NCI-H1092 (cell line): ENCODE measurements at places on chromosomes 1 and 21.

DNA sequence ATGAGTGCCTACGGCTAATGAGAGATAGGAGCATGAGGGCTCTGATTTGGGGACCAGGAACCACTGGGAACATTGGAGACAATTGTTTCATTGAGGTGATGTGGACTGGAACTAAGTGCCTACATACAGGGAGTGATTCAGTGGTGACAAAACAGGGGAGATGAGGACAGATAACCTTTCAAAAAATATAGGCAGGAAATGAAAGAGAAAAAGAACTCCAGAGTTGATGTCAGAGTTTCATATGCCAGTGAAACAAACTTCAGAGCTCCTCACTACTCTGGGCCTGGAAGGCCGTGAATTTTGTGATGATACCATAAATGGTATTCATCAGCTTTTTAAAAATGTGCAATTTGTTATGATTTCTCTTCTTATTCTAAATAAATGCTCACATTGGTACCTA, 39.3 kb downstream of the FASLG start:
- DNase-seq = no peak

- DNase-seq = no peak
Observed at GRCh38 chr1:157090771-157091170, 8.8 kb downstream of the ETV3L start.

DNA sequence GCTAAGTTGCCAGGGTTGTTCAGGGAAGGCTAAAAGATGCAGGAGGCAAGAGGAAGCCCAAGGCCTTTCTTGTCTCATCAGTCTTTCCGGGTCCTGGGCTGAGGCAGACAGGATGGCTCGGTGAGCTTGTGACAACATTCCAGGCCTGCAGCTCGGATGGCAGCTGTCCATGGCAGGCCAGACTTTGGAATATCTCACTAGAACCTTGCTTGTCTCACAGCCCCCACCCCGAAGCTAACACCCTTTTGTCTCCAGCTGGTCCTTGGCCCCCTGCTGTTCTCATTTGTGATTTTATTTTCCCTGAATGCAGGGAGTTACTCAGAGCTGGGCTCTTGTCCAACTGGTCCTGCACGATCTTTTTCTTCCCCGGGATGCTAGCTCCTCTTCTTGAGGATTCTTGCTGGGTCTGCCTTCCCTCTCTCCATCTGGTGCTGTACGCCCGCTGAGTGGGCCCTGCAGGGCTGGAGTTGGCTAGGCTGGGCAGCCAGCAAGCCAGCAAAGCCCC, 477.2 kb upstream of the CAMK1G start:
- DNase-seq = peak; percentile 66

GRCh38 chr1:240658312-240658960, 46.5 kb upstream of the GREM2 start:
- no peak for DNase-seq

DNA sequence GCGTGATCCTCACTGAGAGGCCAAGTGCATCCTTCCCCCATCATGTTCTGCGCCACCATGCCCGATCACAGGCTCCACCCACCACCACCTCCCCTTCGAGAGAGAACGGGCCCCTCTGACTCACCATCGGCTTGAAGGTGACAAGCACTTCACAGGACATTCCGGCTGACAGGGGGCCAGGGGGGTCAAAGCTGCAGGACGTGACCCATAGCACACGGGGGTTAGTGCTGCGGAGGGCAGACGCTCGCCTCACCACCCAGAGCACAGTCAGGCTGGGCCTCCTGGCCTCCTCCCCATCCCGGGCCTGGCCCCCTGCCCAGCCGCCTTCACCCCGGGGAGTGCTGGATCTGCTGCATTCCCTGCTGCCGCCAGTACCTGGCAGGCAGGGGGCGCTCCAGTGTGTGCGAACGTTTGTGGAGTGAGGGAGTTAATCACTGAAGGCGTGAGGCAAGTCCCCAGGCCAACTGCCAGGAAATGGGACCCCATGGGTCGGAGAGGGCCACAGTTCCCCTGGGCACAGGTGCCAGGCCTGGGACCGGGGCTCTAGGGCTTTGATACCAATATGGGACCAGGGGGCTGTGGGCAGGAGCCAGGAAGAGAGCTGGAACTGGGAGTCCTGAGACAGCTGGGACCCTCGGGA, 40.9 kb upstream of the TMEM52 start:
- peak; percentile 54 for DNase-seq

GRCh38 chr1:173852105-173852504, 15.7 kb downstream of the GAS5 start:
- DNase-seq = no peak

- peak; percentile 39 for DNase-seq
Observed at GRCh38 chr1:164644774-164645644, 86.0 kb downstream of the PBX1 start.

GRCh38 chr1:67465375-67465774, 35.2 kb upstream of the SERBP1 start:
- DNase-seq = no peak

DNA sequence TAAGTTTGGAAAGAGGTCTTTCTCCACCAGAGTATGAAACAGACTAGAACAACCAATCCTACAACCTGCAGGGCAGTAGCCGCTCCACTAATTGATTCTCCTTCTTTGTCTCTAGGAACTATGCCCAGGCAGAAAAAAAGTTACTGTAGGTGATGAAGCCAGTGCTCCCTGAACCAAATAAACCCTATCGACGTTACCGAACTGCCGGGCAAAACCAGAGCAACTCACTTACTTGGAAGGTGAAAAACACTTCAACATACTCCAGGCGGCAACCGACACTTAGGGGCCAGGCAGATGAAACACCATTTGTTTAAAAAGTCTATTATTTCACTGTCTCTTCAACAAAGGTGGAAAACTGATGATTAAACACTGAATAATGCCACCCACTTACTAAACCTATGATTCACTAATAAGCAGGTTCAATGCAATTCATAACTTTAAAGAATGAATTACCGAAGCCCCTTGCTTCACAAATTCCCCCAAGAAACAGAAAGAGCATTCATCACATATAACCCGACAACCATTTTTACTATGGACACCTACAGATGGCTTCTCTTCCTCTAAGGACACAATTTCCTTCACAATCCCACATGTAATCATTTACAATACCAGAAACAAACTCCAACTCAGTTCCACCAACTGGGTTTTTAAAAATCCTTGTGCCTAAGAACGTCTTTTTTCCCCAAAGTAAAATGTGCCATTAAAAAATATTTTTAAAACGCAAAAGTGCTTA, 1.6 kb downstream of the NRIP1 start:
- DNase-seq = no peak

- DNase-seq = no peak
Observed at GRCh38 chr1:53728702-53729455, 10.1 kb downstream of the GLIS1 start.

DNA sequence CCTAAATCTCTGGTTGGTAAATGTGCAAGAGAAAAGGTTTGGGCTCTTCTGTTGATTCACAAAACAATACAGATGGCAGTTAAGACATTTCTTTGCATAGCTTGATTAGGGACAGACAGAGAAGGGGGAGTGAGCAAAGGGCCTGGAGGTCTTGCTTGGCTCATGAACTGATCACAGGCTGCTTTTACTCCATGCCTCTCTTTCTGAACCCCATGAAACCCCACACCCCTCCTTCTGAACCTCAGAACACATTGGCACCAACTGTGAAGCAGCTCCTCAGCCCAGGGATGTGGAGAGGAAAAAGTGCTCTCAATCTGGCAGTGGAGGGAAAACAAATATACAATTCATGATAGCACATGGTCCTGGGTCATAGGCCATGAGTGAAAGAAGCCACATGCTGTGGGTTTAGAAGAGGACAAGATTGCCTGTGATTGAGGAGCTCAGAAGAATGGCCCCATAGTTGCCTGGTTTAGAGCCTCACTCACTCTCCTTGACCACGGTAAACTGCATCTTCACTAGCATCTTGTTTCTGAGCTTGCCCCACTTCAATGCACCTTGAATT, 111.6 kb upstream of the GADD45A start:
- no peak for DNase-seq

- no peak for DNase-seq
Observed at GRCh38 chr1:21734526-21734925, 48.4 kb downstream of the USP48 start.

- no peak for DNase-seq
Observed at GRCh38 chr1:234686035-234686434, 76.1 kb upstream of the IRF2BP2 start.

DNA sequence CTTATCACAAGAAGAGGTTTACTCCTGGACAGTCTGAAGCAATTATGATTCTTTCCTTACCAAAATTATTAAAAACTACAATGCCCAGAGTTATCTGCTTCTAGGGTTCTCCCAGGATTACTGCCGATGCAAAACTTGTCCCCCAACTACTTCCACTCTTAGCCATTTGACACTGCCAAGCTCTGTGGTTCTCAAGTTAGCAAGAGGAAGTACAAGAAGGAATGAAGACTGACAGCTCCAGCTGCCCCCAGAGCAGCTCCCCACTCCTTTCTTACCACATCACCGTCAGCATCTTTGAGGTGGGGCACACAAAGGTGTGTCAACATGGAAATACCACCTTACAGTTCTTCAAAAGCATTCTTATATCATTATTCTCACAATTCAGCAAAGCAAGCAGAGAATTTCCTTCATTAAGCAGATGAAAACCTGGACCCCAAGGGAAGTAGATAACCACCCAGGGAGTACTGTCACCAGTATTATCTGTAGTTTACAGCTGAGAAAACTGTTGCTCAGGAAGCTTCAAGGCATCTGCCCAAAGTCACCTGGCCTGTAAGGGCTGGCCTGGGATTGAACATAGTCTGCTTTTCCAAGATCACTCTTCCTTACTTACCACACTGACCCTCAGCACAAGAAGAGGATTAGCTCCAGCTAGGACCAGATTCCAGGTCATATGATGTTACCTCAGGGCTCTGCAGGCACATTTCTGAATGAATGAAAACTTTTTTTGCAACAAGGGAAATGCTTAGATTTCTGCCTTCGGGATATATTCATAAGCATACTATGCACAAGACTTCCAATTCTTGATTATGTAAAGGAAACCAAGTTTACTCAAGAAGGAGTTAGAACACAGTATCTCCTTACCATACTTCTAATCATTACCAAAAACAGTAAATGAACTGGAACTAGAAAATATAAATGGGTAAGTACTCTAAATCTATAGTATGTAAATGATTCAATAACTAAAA, 9.3 kb downstream of the PSMG1 start:
- no peak for DNase-seq

- DNase-seq = no peak
Observed at GRCh38 chr1:49339043-49339442, 562.4 kb upstream of the BEND5 start.

GRCh38 chr1:9621032-9621431, 30.5 kb upstream of the PIK3CD start:
- no peak for DNase-seq

GRCh38 chr1:8544644-8545043, 226.7 kb downstream of the SLC45A1 start:
- no peak for DNase-seq

- no peak for DNase-seq
Observed at GRCh38 chr1:91940496-91940895, 8.7 kb upstream of the BRDT start.

DNA sequence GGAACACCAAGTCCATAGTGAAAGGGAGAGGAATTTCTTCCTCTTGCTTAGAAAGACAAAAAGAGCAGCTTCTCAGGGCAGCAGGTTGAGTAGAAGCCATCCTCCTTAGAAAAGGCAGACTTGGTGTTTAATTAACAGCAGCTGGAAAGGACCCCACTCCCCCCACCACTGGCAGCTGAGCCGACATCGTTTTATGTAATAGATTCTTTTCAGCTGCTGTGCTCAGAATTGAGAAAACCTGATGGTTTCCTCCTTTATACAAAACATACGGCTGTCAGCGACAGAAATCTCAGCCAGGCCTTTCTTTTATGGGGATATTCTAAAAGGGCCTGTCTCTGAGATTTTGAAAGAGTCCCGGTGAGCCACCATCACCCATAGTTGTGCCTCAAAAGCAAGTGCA, 49.9 kb downstream of the MAN1C1 start:
- DNase-seq = peak; percentile 58

DNA sequence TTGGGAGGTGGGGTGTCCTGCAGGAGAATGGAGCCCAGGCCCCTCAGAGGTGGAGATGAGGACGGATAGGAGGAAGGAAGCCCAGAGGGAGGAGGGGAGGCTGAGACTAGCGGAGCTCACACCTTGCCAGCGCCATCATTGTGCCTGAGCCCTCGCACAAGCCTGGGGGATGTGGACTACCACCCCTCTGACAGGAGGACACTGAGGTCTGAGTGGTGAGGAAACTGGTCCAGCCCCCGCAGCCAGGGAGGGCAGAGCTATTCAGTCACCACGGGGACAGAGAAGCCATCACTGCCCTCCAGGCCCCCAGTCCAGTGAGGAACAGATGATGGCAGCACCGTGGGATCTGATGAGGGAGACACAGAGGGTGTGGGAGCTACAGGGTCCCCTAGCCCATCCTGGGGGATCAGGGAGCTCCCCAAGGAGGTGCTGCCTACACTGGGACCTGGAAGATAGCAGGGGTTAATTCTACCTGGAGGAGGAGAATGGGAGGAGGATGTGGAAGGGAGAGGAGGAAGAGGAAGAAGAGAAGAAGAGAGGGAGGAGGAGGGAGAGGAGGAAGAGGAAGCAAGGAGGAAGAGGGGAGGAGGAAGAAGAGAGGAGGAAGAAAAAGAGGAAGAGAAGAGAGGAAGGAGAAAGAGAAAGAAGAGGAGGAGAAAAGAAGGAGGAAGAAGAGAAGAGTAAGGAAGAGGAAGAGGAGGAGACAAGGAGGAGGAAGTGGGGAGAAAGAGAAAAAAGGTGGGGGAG, 31.0 kb downstream of the MATN1 start:
- DNase-seq = no peak

- no peak for DNase-seq
Observed at GRCh38 chr21:37528150-37528937, 161.8 kb downstream of the DYRK1A start.

DNA sequence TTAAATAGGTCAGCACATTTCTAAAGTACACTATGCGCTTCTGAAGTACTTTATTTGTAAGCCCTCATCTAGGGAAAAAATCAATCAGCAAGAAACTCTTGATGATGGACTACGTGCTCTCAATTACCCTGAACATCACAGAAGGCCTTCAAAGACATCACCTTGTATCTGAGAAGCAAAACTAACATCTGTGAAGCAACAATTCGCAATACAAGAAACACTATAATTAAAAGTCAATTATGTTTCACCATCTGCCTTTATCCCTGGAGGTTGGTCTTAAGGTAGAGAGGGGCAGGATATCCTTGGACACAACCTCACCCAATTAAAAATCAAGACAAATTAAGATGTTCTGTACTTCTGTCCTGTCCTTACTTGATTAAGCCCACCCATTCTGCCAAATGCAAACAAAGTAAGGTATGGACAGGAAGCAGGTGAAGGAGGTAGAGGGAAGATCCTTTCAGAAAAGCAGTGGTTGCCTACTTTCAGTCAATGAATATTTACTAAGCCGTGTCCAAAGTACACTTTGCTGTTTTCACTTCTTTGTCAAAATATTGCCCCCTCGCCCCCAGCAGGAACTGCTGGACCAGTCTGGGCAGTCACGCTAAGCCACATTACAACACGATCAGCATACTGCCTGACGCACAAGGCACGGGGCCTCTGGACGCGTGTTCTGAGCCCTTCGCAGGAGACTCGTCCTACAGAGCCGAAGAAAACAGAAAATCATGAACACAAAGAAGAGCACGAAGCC, 887 bp downstream of the SLC19A2 start:
- DNase-seq = peak; percentile 52
